Bronchial smooth muscle cell (primary cell): ENCODE measurements at places on chromosomes 16 and 17. TPM values are rescaled to one million over a fixed set of nuclear protein-coding genes. Genes with fewer than 3 reads are reported as not detected.

ALOX12 gene
- 0.09 TPM in 1 of 2 replicates, not detected in the other for total RNA-seq

C16orf95 gene
- total RNA-seq: 4.7 and 7.1 TPM in 2 replicates

CCDC154 gene
- total RNA-seq: 0.32 and 0.43 TPM in 2 replicates

ORC6 gene
- 1.2 and 4.1 TPM in 2 replicates for total RNA-seq

KRT36 gene
- not detected in 2 replicates for total RNA-seq

VAT1 gene
- total RNA-seq: 409 and 552 TPM in 2 replicates

RECQL5 gene
- 20.8 and 23.8 TPM in 2 replicates for total RNA-seq
